Body of pancreas (tissue), 4 donors: ENCODE measurements at places on chromosomes 7 and 10.
A peak's percentile ranks its signal among the peaks of the same experiment; 100 is the strongest.

DNA sequence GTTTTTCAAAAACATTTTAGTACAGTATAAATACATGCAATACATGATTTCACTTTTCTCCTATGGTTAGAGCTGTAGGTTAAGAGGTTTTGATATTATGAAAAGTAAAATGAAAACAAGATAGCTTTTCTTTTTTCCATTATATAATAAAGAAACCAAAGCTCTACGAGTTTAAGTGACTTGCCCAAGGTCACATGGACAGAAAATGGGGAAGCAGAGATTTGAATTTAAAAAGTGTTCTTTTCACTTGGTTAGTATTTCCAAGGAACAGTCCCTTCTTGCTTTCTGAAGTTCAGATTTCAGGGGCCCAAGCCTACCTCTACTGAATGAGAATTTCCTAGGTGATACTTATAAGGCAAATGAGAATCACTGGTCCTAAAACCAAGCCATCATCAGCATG is 13.2 kb upstream of the MAP3K8 start:
- H3K36me3 ChIP-seq = no peaks in the 10 kb centered on the region
- no peak overlapping the region for H3K4me3 ChIP-seq
- DNase-seq = no peak
- H3K27me3 ChIP-seq = no peaks in the 10 kb centered on the region
- H3K27ac ChIP-seq = no peak overlapping the region
- peaks cover 18% of the 10 kb centered on the region for H3K4me1 ChIP-seq

GRCh38 chr7:30470163-30470770 is 8.3 kb downstream of the NOD1 start:
- H3K27ac ChIP-seq = peak overlapping the region; percentile 59
- H3K4me1 ChIP-seq = peaks cover 31% of the 10 kb centered on the region
- peak; percentile 28 for DNase-seq
- H3K36me3 ChIP-seq = no peaks in the 10 kb centered on the region

DNA sequence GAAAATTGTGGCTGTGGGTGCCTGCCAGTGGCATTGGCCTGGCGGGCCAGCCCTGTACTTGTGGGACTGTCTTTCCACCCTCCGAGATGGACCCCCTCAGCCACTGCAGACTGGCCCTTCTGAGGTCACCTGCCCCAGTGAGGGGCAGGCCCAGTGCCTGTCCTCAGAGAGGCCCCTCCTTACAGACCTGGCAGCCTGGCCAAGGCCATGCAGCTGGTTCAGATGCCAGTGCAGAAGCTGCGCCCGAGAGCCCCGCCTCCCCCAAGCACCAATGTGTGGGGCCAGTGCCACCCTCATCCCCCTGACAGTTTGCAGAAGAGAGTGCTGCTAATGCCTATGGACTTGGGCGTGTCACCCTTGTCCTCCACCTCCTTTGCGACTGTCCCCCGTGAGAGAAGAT is 10.0 kb downstream of the ZNF316 start:
- H3K27me3 ChIP-seq = no peaks in the 10 kb centered on the region
- no peak for DNase-seq
- no peak overlapping the region for H3K27ac ChIP-seq
- H3K4me1 ChIP-seq = no peaks in the 10 kb centered on the region

DNA sequence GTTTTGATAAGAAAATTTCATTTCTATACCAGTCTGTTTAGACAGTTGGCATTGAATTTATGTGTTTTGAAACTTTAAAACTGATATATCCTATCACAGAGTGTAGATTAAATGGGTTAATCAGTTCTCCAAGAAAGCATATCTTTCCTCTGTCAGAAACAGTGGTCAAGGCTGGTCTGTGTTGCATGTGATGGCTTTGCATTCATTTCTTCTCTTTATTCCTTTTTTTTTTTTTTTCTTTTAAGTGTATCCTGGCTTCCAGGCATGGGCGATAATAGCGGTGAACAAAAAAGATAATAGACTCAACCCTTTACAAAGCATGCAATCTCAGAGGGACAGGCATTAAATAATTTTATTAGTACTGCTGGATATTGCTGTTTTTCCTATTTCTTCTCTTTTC is 136.6 kb downstream of the LRRC4 start:
- no peak overlapping the region for H3K4me3 ChIP-seq
- no peaks in the 10 kb centered on the region for H3K27me3 ChIP-seq
- H3K36me3 ChIP-seq = no peaks in the 10 kb centered on the region
- no peak overlapping the region for H3K27ac ChIP-seq
- peaks cover 43% of the 10 kb centered on the region for H3K4me1 ChIP-seq
